ENCODE measurements at places on chromosomes 12 and 14. TPM values are rescaled to one million over a fixed set of nuclear protein-coding genes. Genes with fewer than 3 reads are reported as not detected.

PZP gene
- not detected for total RNA-seq

GRCh38 chr12:104154806-104155205, 16.8 kb upstream of the NFYB start:
- no peak overlapping the region for H3K27ac ChIP-seq
- no peaks in the 10 kb centered on the region for H3K4me1 ChIP-seq
- H3K36me3 ChIP-seq, result no peaks in the 10 kb centered on the region
- no peak for DNase-seq
- H3K27me3 ChIP-seq, result peaks cover 7% of the 10 kb centered on the region

- H3K4me1 ChIP-seq, result no peaks in the 10 kb centered on the region
- H3K4me3 ChIP-seq, result no peak overlapping the region
- H3K27me3 ChIP-seq, result no peaks in the 10 kb centered on the region
- no peaks in the 10 kb centered on the region for H3K36me3 ChIP-seq
- H3K27ac ChIP-seq, result no peak overlapping the region
- peak; percentile 43 for DNase-seq
Observed at GRCh38 chr12:96106137-96106536, 70.8 kb upstream of the LTA4H start.

GRCh38 chr12:97848051-97848450, 385.4 kb downstream of the RMST start:
- H3K27ac ChIP-seq, result no peak overlapping the region
- no peak for DNase-seq
- no peaks in the 10 kb centered on the region for H3K4me1 ChIP-seq
- H3K4me3 ChIP-seq, result no peak overlapping the region

PPP1R1A gene
- 0.36 TPM for total RNA-seq

WIF1 gene
- not detected for total RNA-seq

DNA sequence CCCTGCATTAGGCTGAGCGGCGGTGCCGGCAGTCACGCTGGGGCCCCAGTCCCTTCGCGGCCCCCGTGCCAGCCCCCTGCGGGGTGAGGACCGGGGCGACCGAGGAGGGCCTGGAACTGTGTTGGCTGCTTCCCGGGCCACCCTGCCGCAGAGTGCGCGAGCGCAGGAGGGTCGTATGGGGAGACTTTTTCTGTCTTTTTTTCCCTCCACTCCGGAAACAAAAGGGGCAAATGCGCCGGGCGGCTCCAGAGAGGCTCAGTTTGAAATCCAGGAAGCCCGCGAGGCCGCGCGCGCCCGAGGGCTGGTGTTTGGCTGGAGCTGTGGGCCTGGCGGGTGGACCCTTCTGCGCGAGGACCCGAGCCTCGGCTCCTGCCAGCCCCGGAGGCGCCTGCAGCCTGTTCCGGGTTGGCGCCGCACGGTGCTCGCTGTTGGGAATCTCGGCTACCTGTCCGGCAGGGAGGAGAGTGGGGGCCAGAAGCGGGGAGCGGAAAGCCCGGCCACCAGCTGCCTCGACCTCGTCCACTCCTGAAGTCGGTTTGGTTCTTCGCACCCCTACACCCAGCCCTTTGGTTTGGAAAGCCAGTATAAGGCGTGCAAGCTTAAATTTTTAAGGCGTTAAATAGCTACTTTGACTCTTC, 638 bp downstream of the PLEKHG3 start:
- no peak overlapping the region for H3K27ac ChIP-seq
- peaks cover 22% of the 10 kb centered on the region for H3K4me1 ChIP-seq

- H3K27me3 ChIP-seq, result no peaks in the 10 kb centered on the region
- H3K4me1 ChIP-seq, result peaks cover 19% of the 10 kb centered on the region
Observed at GRCh38 chr12:103848917-103849491, 8.0 kb upstream of the NT5DC3 start.

- DNase-seq, result no peak
- H3K36me3 ChIP-seq, result no peaks in the 10 kb centered on the region
- H3K4me1 ChIP-seq, result peaks cover 13% of the 10 kb centered on the region
- no peak overlapping the region for H3K4me3 ChIP-seq
Observed at GRCh38 chr14:64715628-64716412, 11.6 kb downstream of the PLEKHG3 start.

- no peak overlapping the region for H3K4me3 ChIP-seq
- H3K27me3 ChIP-seq, result no peaks in the 10 kb centered on the region
- H3K27ac ChIP-seq, result no peak overlapping the region
- peaks cover 100% of the 10 kb centered on the region for H3K36me3 ChIP-seq
- H3K4me1 ChIP-seq, result peaks cover 9% of the 10 kb centered on the region
Observed at GRCh38 chr12:57159311-57159710, 11.9 kb upstream of the LRP1-AS start.

DNA sequence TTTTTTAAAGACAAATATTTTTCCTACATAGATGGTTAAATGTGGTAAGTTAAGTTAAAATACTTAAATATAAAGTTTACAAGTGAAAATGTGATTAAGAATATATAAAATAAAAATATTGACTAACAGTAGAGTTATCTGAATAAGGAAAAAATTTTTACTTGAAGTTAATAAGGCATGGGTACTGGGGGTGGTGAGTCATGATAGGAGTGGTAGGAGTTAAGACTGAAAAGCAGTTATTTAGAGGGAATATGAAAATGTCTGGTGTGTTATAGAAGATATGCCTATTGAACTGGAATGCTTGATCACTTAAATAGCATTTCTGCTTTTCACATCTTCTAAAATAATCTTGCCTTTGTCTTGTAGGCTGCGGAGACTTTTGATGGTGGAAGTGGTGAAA, 68.7 kb downstream of the CCDC91 start:
- no peaks in the 10 kb centered on the region for H3K4me1 ChIP-seq
- H3K27ac ChIP-seq, result no peak overlapping the region
- H3K4me3 ChIP-seq, result no peak overlapping the region
- H3K27me3 ChIP-seq, result no peaks in the 10 kb centered on the region
- DNase-seq, result no peak
- H3K36me3 ChIP-seq, result no peaks in the 10 kb centered on the region

DNA sequence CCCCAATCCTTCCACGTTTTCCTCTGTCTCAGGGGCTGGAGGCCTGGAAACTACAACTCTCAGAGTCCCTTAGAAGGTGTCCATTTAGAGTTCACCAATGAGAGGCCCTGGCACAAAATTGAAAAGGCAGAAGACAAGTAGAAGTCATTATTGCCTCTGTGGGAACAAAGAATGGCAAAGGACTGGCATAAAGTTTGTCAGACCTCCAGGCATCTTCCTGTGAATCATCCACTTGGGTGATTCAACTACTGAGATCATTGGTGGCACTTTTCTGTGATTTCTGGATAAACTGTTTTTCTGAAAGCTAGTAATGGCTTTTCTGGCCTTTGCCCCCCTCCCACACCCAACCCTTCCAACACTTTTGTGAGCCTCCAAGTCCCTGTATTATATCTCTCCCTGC, 42.6 kb upstream of the C12orf42 start:
- H3K4me3 ChIP-seq, result no peak overlapping the region
- H3K27ac ChIP-seq, result no peak overlapping the region
- no peaks in the 10 kb centered on the region for H3K36me3 ChIP-seq
- no peaks in the 10 kb centered on the region for H3K4me1 ChIP-seq

GRCh38 chr12:116861320-116861719, 19.9 kb downstream of the HRK start:
- H3K27ac ChIP-seq, result no peak overlapping the region
- no peaks in the 10 kb centered on the region for H3K36me3 ChIP-seq
- peaks cover 11% of the 10 kb centered on the region for H3K27me3 ChIP-seq
- H3K4me1 ChIP-seq, result peaks cover 34% of the 10 kb centered on the region
- peak; percentile 94 for DNase-seq

LTBR gene
- total RNA-seq, result 110 TPM

GRCh38 chr12:131589221-131589897, 121.5 kb upstream of the SFSWAP start:
- peak; percentile 19 for DNase-seq
- no peaks in the 10 kb centered on the region for H3K27me3 ChIP-seq
- no peak overlapping the region for H3K27ac ChIP-seq
- H3K36me3 ChIP-seq, result no peaks in the 10 kb centered on the region

Data from osteoblast (primary cell).